ENCODE measurements at places on chromosomes 12 and 14.

GRCh38 chr14:103260629-103261124, 73.4 kb upstream of the EIF5 start:
- no peak for DNase-seq

GRCh38 chr14:105059035-105059924, 6.0 kb downstream of the GPR132 start:
- no peak for DNase-seq

DNA sequence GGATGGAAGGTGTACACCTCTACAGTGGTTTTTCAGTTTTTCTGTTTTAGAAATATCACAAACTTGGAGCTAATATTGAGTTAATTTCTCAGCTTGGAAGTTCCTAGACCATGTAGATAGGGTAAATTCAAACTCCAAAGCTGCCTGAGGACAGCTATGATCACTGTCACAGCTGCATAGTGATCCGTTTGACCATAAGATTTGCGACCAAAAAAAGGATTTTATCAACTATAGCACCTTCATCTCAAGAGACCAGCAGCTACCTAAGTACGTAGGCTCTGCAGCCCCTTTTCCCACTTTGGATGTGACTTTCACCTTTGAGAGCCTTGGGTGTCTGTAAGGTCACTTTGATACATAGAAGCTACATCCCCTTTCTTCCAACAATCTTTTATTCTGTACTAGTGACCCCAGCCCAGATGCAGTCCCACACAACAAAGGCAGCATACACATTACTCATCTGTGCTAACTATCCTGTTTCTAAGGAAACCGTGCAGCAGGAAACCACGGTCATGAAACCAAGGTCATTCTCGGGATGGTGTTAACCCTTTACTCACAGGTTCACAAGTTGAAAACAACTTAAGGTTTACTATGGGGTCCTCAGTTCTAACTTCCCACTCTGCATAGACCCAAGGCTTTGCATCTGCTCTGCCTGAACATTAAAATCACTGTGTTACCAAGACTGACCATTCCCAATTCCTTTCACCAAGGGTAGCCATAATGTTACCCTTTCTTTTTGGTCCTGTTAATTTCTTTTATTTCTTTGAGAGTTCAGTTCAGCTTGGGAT, 75.4 kb downstream of the IFT81 start:
- no peak for DNase-seq

- DNase-seq = no peak
Observed at GRCh38 chr12:103272949-103273348, 222.8 kb downstream of the C12orf42 start.

DNA sequence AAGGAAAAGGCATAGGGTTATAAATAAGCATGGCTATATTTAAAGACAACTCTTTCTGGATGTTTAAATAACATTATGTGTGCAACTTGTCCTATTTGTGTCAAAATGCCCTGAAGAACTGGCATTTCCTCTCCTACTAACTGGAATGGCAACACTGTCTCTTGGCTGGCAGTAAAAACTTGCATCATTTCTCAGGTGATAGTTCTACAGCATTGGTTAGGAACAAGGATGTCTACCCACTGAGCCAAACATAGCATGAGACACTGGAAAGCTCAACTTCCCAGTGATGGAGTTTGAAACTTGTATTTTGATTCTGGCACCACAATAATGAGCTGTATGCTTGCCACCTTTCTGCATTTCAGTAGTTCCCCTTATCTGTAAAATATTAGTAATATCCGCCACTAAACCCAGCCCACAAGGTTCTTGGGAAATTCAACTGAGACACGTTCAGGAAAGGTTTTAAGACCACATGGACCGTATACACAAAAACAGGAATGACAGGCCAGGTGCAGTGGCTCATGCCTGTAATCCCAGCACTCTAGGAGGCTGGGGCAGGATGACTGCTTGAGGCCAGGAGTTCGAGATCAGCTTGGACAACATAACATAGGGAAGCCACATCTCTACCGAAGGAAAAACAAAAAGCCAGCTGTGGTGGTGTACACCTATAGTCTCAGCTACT, 5.1 kb downstream of the SLC38A2 start:
- DNase-seq = no peak

GRCh38 chr14:106872611-106873446, 1346.4 kb downstream of the TMEM121 start:
- peak; percentile 85 for DNase-seq

- DNase-seq = no peak
Observed at GRCh38 chr12:88868050-88868449, 287.8 kb upstream of the KITLG start.

- DNase-seq = no peak
Observed at GRCh38 chr14:65239938-65240296, 137.6 kb upstream of the MAX start.

GRCh38 chr14:66507181-66507721, 696 bp upstream of the GPHN start:
- DNase-seq = no peak

GRCh38 chr12:43728117-43728516, 30.5 kb downstream of the PUS7L start:
- no peak for DNase-seq

DNA sequence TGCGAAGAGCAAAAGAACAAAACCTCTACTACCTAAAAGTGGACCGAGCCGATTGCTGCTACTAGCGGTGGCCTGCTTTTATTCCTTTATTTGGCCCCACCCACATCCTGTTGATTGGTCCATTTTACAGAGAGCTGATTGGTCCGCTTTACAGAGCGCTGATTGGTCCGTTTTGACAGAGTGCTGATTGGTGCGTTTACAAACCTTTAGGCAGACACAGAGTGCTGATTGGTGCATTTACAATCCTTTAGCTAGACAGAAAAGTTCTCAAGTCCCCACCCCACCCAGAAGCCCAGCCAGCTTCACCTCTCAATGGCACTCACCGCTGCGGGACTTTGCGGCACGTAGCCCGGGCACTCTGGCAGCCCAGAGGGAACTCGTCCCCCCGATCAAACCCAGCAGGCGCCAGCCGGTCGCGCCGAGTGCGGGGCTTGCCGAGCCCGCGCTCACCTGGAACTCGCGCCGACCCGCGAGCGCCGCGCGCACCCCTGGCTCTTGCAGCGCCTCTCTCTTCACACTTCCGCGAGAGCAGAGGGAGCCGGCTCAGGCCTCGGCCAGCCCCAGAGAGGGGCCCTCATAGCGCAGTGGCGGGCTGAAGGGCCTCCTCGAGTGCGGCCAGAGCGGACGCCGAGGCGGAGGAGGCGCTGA, 8.7 kb upstream of the FGD4 start:
- no peak for DNase-seq

- DNase-seq = no peak
Observed at GRCh38 chr12:131716282-131716681, 5.4 kb downstream of the SFSWAP start.

- DNase-seq = no peak
Observed at GRCh38 chr14:100292301-100292775, 13.9 kb downstream of the SLC25A29 start.

DNA sequence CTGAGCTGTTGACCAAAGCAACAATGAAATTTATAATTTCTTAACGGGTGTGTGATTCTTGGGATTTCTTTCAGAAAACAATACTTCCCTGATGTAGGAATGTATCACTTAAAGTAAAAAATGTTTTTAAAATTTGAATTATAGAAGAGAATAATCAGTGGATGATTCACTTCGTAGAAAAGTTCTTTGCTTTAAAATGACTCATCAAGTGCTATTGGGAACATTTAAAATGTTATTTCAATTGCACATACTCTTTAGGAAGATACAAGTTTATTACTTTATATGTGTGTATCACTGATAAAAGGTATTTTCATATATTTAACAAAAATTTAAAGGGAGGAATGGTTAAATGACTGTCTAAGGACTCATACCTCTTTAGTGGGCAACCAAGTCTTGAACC, 155.3 kb downstream of the PDE3A start:
- no peak for DNase-seq

GRCh38 chr12:96136161-96136560, 58.0 kb upstream of the ELK3 start:
- no peak for DNase-seq

DNA sequence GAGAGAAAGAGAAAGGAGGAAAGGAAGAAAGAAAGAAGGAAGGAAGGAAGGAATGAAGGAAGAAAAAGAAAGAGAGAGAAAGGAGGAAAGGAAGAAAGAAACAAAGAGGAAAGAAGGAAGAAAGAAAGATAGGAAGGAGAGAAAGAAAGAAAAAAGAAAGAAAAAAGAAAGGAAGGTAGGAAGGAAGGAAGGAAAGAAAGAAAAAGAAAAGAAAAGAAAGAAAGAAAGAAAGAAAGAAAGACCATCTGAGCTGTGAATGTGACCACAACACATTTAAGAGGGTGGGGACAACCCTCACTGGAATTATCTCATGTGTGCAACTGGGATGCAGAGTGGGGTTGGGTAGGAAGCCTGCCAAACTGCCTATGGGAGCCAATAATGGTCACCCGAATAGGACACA, 36.0 kb upstream of the BATF start:
- no peak for DNase-seq

DNA sequence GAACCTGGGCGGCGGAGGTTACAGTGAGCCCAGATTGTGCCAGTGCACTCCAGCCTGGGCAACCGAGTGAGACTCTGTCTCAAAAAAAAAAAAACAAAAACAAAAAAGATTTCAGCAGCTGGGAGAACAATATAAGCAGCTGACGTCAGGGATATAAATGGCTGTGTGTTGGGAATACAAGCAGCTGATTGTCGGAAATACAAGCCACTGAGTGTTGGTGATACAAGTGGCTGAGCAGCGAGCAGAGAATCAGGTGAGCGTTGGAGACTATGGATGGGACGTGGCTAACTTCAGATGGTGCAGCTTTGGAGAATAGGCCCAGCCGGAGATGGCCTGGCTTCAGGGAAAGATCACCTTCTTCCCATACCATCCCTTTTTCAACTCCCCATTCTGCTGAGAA, 32.0 kb downstream of the PSEN1 start:
- DNase-seq = no peak

DNA sequence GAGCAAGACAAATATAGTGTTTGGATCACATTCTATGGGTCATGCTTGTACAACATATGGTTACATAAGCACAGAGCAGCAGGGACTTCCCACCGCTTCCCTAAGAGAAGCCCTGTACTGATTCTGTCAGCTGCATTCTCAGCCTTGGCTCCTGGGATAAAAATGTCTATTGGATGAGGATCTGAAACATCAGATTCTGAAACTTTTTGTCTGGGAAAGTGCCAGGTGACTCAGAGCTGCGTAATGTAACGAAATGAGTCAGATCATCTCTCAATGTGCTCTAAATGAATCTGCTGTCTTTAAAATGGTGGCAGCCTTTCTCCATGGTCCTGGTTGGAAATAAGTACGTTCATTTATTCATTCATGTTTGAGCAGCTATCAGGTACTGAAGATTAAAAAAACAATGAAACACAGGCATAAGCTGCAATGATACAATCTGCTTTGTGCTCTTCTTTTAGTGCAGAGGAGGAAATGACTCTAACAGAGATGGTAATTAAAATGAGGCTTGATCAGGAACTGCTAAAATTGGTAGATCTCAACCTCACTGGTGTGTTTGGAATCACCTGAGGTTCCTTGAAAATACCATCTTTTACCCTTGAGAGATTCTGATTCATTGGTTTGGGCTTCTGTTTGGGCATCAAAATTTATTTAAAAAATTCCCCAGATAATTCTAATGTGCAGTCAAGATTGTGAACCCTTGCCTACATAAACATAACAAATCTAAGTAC, 99.1 kb upstream of the NAP1L1 start:
- no peak for DNase-seq

DNA sequence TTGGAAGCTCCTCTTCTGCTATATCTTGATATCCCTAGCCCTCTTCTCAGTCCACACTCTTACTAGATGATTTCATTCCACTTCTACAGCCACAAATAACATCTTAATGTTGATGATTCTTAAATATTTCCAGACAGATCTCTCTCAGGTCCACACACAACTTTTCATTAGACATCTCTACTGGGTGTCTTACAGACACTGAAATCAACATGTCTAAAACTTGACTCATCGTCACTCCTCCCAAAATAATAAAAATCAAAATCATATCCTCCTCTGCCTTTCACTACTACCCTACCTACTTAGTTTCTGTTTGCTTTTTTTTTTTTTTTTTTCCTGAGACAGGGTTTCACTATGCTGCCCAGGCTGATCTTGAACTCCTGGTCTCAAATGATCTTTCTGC, 11.9 kb downstream of the PRDM4 start:
- no peak for DNase-seq

DNA sequence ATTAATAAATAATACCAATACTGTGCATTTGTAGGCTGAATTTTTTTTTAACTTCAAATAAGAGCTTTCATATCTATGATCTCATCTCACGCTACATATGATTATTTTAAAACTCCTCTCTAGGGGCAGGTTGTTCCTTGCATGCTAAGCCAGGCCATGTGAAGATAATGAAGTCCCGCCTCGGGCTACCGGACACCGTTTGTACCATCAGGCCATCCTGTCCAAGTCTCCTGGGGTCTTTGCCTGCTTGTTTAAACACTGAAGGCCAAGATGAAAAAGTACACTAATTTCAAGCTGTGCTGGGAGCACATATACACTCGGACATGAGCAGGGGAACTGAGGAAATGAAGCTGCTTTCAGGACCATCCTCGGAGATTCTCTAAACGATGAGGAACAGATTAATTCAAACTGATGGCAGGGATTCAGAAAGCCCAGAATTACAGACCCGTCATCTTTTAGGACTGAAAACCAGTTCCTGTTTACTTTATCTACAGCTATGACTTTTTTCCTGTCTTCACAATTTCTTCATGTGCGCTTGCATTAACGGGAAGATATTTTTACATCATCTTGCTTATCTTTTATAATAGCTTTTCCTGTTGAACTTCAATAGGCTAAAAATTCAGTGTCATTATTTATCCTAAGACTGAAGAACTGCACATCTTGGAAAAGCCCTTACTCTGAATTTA, 6.3 kb upstream of the ABHD12B start:
- no peak for DNase-seq

GRCh38 chr12:14417715-14418114, 52.2 kb downstream of the ATF7IP start:
- DNase-seq = peak; percentile 60

- no peak for DNase-seq
Observed at GRCh38 chr12:120092551-120093335, 23.8 kb downstream of the RAB35 start.

GRCh38 chr14:94372021-94372605, 16.3 kb downstream of the SERPINA1 start:
- no peak for DNase-seq

DNA sequence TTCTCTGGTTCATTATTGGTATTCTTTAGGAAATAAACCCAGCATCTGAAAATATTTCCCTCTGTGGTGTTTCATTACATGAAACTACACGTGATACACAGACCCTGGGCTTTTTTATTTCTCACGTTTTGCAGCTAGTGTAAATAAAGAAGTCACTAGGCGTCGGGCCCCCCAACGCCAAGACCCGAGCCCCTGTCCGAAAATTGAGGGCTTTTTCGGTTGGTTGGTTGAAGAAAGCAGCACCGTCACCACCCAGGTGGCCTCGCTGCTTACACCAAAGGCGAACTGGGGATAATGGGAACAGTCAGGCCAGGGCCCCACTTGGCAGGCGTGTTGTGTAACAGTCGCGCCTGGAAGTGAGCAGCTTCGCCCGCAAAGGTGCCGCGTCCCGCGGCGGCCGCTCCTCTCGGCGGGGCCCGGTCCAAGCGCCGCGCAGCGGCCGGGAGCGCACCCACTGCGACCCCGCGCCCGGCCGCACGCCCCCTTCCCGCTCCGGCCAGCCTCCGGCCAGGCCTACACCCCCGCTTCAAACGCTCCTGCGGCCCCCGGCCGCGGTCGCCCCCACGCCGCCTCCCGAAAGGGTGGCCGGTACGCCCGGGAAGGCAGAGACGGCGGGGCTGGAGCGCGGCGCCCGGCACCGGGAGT, 1.2 kb downstream of the DUSP16 start:
- peak; percentile 30 for DNase-seq

- DNase-seq = no peak
Observed at GRCh38 chr12:49587174-49587908, 18.1 kb downstream of the FAM186B start.

Data from activated CD4-positive, alpha-beta T cell treated with anti-CD3 and anti-CD28 coated beads, Interleukin-2, amount 50 U/mL, for 4 hours (primary cell).